ENCODE measurements at places on chromosomes 7 and 10.

GRCh38 chr10:58086144-58086762, 181.4 kb downstream of the IPMK start:
- DNase-seq = no peak

- DNase-seq = no peak
These were observed 1052.6 kb downstream of the DNAJB9 start for GRCh38 chr7:109622320-109622719.

DNA sequence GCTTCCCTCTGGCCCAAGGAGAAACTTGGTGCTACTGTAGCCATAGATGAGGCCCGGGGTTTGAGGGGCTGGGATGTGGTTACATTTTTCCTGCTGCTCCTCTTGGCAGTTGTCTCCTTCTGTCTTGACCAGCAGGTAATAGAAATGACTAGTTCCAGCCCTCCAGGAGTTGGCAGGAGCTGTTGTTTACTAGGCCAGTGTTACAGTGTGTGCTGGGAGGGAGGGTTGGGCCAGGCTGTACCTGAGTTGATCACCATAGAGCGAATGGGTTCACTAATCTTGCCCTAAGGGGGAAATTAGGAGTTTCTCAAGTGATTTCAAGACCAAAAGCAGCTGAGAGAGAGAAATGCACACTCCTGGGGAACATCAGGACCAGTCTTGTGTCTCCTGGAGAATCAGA, 34.9 kb downstream of the PAX2 start:
- DNase-seq = no peak

- no peak for DNase-seq
These were observed 1214.1 kb downstream of the SORCS1 start for GRCh38 chr10:105950410-105950809.

- DNase-seq = no peak
These were observed 106.6 kb upstream of the KCNMA1 start for GRCh38 chr10:77744245-77744644.
